ENCODE measurements at places on chromosomes 2 and 18.

DNA sequence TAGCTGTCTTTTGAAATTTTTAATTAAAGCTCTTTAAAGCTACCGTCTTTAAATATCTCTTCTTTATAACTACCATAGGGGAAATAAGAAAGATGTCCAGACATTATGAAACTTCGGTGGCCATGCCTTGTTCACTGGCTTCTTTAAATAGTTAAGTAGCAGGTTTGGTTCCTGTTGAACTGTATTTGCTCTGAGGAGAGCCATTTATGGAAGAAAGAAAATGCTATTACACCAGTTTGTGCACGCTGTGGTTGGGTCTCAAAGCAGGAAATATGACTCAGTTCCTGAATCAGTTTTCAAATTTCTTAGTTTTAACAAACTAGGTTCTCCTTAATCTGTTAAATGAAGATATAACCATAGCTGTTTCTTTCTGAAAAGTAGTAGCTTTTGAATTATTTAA, 12.2 kb downstream of the ARPC2 start:
- DNase-seq = peak; percentile 67

- DNase-seq = no peak
Observed at GRCh38 chr2:29382486-29382885, 267.3 kb downstream of the CLIP4 start.

GRCh38 chr2:74632209-74632938, 15.8 kb downstream of the M1AP start:
- DNase-seq = no peak

GRCh38 chr2:12809526-12809925, 92.8 kb downstream of the TRIB2 start:
- DNase-seq = no peak

DNA sequence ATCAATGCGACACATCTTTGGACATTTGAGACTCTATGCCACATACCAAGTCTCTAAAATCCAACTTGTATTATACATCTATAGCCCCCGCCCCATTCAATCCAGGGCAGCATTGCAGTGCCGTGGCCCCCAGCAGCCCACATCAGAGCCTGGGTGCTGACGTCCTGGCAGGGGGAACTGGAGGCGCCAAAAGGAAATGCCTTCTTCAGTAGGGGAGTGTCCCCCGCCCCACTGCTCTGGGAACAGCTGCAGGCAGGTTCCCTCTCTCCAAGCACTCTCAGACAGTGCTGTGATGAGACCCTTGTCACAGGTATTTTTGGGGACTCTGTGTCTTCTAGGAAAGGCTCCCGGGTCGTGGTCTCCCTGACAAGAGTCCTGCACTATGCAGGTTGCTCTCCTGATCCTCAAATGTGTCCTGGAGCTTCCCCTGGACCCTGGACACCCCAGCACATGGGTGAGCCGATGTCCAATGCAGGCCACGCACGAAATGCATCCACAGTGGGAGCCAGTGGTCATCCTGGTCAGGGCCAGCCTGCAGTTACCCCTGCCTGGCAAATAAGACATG, 188.7 kb downstream of the RTP5 start:
- no peak for DNase-seq

GRCh38 chr2:28163028-28163427, 229.6 kb upstream of the FOSL2 start:
- DNase-seq = no peak

GRCh38 chr2:163200741-163201140, 362.2 kb upstream of the KCNH7 start:
- DNase-seq = no peak

DNA sequence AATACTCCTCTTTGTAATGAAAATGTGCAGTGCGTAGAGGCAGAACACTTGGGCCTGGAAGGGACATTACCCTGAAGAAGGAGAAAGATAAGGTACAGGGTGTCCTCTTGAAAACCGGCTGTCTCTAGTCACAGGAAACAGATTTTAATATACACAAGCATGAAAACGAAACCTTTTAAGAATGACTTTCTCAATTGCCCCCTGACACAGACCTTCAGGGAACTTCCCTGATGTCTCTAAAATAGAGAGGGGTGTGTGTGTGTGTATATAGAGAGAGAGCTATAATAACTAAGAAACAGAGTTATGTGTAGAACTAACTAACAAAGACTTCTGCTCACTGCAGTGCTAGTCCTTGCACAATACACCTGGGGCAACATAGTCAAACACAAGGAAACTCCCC, 780.0 kb downstream of the CNTNAP5 start:
- DNase-seq = no peak

DNA sequence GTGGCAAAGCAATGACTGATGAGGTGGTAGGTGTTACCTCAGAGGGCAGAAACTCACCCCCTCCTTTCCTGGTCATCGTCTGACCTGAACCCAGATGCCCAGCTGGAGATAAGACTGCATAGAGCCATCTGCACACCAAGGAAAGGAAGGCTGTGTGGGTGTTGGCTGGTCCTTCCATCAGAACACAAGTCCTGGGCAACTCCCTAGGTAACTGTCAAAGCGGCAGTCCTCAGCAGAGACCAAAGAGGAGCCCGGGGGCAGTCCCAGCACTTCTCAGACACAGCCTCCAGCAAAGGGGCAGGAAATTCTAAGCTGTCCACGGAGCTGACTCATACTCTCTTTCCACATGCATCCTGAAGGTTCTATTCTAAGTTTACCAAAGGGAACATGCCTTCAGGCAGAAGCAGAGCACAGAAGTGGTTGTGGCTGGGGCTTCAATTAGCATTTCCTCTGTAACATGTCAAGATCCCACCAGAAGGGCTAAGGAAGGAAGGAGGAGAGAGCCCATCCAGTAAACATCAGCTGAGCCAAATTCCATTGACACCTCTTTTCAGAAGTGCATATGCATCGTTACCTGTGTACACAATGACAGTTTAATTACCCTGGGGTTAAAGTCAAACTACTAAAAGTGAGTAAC, 54.7 kb downstream of the SPRED2 start:
- DNase-seq = peak; percentile 55

DNA sequence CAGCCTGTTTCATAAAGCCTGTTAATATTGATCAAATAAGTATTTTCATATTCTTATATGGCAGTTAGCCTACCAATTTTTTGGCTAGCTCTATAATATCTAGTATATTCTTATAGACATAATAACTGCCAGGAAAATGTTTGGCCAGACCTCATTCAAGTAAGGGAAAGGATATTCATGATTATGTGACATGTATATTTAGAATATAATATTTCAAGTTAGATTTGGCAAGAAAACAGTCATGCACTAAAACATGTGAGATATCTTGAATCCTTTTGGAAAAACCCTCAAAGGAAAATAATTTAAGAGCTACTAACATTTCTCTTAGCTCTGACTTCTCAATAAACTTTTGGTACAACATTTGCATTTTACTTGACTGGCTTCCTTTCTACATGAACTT, 694.1 kb downstream of the PLCL1 start:
- DNase-seq = no peak

DNA sequence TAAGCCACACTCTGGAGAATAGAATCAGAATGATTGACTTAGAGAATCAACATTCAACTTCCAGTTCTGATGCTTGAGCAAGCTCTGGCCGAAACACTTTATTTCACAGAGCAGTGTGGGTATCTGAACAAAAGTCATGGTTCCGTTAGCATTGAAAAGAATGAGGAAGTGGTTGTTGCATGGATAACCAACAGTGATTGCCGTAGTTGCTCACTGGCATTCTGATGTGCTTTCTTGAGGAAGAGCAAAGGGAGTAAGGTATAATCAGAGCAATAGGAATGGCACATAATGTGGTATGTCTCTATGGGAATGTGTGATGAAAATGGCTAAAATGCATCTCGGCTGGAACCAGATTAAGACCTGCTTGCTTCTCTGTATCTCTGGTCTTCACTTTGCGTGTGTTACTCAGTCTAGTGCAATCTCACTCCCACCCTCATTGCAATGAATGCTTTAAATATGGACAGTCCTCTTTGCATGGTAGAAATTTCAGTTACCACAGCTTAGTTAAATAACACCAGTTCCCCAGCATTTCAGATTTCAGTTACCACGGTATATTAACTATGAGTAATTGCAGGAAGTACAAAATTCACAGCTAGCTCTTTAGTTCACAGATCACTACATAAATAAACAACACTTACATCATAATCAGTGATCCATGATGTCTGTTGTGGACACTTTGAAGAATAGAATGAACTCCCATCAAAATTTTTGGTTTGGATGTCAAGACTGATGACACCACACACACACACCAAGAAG, 7.8 kb upstream of the RAB12 start:
- no peak for DNase-seq

All from GM04503 (cell line).